Activated CD8-positive, alpha-beta memory T cell treated with anti-CD3 and anti-CD28 coated beads for 48 hours (primary cell): ENCODE measurements at places on chromosomes 1 and 21.
A peak's percentile ranks its signal among the peaks of the same experiment; 100 is the strongest.

DNA sequence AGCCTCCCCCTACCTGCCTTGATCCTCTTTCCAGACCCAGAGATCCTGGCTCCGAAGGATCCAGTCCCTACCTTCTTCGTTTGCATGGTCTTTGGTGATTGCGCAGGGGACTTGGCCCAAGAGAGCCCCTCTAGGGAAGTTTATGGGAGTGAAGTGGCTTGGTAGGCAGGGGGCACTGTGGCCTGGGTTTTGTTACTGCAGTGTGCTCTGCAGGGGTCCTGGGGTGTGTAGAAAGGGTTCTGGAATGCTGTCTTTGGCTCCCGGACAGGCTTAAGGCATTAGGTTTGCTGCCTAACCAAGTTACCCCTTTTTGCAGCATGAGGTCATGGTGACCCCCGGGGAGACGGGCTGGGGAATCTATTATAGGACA, 3.8 kb downstream of the ATP8B2 start:
- no peak for DNase-seq

GRCh38 chr1:46472498-46473181, 17.0 kb upstream of the DMBX1 start:
- DNase-seq: no peak

DNA sequence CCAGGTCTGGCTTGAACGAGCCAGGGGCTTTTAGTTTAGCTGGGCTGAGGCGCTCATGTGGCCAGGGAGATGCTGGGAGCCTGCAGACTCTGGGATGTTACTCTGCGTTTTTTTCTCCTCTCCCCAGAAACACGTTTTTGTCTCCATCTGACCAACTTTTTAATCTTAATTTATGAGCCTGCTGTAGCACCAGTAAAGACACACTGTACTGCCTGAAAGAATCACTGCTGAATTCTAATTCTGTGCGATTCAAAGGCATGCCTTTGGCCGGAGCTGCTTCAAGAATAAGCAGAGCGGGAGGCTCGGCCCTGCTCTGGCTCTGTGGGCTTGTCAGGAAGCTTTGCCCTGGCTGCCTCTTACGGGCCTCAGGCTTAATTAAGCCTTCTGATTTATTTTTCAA, 129.5 kb downstream of the CAMTA1 start:
- DNase-seq: no peak

GRCh38 chr1:108817016-108817415, 39.9 kb downstream of the AKNAD1 start:
- DNase-seq: no peak

GRCh38 chr1:53315046-53315445, 12.8 kb downstream of the LRP8 start:
- DNase-seq: no peak

- peak; percentile 52 for DNase-seq
Observed at GRCh38 chr1:234842726-234843641, 233.0 kb upstream of the IRF2BP2 start.

DNA sequence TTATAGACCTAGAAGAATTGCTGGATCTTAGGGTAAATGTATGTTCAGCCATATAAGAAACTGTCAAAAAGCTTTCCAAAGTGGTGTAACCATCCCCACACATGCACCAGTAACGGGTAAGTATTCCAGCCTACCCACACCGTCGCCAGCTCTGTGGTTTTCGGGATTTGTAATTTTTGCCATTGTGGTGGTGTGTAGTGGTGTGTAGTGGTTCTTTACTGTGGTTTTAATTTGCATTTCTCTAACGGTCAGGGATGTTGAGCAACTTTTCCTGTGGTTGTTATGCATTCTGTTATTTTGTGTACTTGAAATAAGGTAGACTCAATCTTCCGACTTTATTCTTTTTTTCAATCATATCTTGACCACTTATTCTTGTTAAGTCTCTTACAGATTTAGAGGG, 342.4 kb upstream of the AJAP1 start:
- DNase-seq: no peak

GRCh38 chr1:19317126-19317910, 5.2 kb downstream of the SLC66A1 start:
- no peak for DNase-seq
